ENCODE measurements at places on chromosomes 4 and X. TPM values are rescaled to one million over a fixed set of nuclear protein-coding genes. Genes with fewer than 3 reads are reported as not detected.

The RENBP gene
- 13.1 TPM for total RNA-seq

The SSX3 gene
- total RNA-seq = not detected

The CYTL1 gene
- 15.2 TPM for total RNA-seq

The CFAP99 gene
- total RNA-seq = 0.13 TPM

The TLR10 gene
- total RNA-seq = 1.1 TPM

The SPANXC gene
- not detected for total RNA-seq

The KLHL4 gene
- 1.2 TPM for total RNA-seq

The ODAPH gene
- total RNA-seq = not detected

The SAGE1 gene
- total RNA-seq = not detected

The NAP1L5 gene
- total RNA-seq = 9.5 TPM

The HSD17B13 gene
- total RNA-seq = 1.1 TPM

The GATA1 gene
- 0.57 TPM for total RNA-seq

The TMSB4X gene
- total RNA-seq = 2,762 TPM

The SH2D1A gene
- 0.62 TPM for total RNA-seq

The ZFYVE28 gene
- 25.9 TPM for total RNA-seq

The CLIC2 gene
- 43.6 TPM for total RNA-seq

The CLDN34 gene
- total RNA-seq = not detected

The SERPINA7 gene
- not detected for total RNA-seq

The PHEX gene
- 0.13 TPM for total RNA-seq

The GPR82 gene
- total RNA-seq = 0.29 TPM

Data from aorta (tissue), 5 donors.